ENCODE measurements at places on chromosomes 11 and 22.

GRCh38 chr11:130022799-130023198 lies 20.2 kb upstream of the PRDM10 start:
- no peak for DNase-seq

- DNase-seq: no peak
These were observed 5.8 kb upstream of the TAGLN start for GRCh38 chr11:117193130-117194020.

DNA sequence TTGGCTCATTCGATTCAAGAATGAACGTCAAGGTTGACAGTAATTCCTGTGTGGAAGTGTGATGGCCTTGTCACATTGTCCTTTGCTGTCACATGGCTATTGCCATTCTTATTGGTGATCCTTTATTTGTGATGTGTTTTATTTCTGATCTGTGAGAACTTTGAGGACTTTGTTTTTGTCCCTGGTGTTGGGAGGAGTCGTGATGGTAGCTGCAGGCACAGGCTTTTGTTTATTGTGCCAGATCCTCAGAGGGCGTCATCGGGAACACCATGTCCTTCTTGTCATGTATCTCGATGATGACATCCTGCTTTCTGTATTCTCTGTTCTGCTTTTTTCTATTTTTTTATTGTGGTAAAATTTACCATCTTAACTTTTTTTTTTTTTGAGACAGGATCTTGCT lies 5.6 kb downstream of the PICK1 start:
- DNase-seq: no peak

DNA sequence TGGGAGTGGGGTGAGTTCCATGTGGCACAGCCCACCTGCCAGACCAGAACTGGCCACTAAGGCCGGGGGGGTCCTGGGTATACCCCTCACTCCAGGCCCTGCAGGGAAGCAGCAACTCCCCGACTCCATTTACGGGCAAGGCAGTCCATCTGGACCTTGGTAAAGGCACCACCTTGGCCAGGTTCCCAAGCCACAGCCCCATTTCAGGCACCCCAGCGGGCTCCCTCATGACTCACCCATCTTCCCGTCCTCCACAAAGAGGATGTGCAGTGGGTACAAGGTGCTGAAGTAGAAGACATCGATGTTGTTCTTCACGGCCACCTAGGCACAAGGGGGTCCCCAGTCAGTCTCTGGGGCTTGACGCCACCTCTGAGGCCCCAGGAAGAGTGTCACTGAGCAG lies 15.7 kb upstream of the RASL10A start:
- no peak for DNase-seq

DNA sequence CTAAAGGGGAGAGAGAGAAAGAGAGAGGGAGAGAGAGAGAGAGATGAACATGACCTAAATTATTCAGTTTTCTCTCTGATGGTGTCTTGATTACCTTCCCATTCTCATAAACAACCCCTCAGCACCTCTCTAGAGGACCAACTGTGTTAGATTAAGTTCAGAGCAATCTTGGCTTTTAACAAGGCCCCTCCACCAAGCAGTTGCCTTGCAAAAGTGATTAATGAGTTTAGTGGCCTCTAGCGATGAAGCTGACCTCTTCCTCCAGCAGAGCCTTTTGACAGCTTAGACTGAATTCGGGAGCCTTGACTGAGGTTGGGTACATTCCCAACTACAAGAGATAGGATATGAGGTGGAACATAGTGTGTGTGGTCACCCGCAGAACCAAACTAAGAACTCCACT lies 66.1 kb downstream of the ARL14EP start:
- no peak for DNase-seq

DNA sequence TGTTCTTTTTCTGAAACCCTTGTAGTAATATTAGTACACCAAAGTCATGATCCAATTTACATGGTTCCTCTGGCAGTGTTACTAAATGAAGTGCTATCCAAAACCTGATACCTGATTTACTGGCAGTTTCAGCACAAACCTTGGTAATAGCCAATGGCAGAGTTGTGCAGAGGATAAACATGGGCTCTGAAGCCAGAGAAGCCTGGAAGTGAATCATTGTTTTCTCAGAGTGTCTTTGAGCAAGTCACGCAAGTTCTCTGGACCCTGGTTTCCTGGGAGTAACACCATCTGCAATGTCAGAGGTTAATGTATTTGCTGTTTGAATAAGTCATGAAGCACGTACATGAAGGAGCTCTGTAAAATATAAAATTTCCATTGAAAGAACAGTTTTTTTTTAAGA lies 222.3 kb upstream of the NARS2 start:
- no peak for DNase-seq

- DNase-seq: no peak
These were observed 1078.3 kb downstream of the FAM181B start for GRCh38 chr11:81655351-81655750.

DNA sequence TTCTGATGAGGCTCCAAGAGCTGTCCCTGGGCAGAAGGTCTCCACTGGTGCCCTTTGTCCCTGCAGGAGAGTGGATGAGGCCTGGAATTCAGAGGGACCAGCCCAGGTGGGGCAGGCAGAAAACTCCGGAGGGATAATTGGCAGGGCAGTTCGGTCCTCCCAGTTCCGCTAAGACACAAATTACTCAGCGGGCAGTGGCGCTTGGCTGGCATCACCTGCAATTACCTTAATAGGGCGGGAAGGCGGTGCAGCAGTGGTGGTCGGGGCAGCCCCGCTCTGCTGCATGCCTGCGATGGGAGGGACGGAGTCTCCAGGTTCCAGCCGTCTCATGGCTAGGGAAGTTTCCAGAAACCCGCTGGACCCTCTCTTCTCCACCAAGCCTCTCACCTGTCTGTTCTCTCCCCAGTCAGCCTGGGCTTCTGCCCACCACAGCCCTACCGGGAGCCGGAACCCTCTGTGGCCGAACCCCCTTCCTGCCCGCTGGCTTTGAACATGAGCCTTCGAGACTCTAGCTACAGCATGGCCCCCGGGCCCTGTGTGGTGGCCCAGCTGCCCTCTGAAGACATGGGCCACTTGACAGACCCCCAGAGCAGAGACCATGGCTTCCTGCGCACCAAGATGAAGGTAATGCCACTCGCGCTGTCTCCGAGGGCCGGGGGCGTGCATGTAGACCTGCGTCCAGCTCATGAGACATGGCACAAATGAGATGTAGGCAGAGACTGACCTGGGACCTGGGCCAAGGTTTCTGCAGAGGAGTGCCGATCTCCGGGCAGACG lies 7.0 kb downstream of the OVOL1 start:
- DNase-seq: no peak

- DNase-seq: no peak
These were observed 15.6 kb downstream of the ZBED4 start for GRCh38 chr22:49869086-49869830.

GRCh38 chr11:6323291-6323905 lies 3.1 kb upstream of the CAVIN3 start:
- DNase-seq: no peak

DNA sequence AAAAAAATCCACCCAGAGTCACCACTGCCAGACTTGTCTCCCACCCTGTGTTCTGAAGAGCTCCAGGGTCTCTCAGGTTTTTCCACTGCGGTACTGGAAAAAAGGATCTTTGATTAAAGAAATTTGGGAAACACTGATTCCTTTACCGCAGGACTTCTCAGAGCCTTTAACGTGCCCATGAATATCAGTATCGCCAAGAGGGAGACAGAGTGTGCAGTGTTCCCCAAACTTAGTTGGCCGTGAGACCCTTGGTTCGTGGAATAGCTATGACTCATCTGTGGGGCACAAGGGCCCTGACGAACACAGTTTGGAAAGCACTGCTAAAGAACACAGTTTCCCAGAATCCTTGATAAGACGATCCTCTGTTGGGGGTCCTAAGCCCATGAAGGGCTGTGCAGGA lies 31.7 kb downstream of the SYT7 start:
- DNase-seq: no peak

GRCh38 chr11:61472282-61472681 lies 36.3 kb upstream of the LRRC10B start:
- DNase-seq: no peak

GRCh38 chr22:41827671-41828070 lies 5.2 kb upstream of the SREBF2 start:
- no peak for DNase-seq

All from osteocyte (in vitro differentiated cells).